SJSA1 (cell line): ENCODE measurements at places on chromosomes 4 and X. TPM values are rescaled to one million over a fixed set of nuclear protein-coding genes. Genes with fewer than 3 reads are reported as not detected.

C4orf46 gene
- 22.7 and 32.6 TPM in 2 replicates for total RNA-seq

PNPLA4 gene
- not detected in 2 replicates for total RNA-seq

GRCh38 chr4:24169956-24170355, 280.1 kb upstream of the PPARGC1A start:
- no peak overlapping the region for H3K4me3 ChIP-seq
- H3K27me3 ChIP-seq = no peaks in the 10 kb centered on the region
- H3K36me3 ChIP-seq = no peaks in the 10 kb centered on the region
- no peak overlapping the region for H3K27ac ChIP-seq
- no peak for DNase-seq
- H3K4me1 ChIP-seq = no peaks in the 10 kb centered on the region

GRCh38 chr4:174332741-174333493, 49.2 kb downstream of the CEP44 start:
- no peak for DNase-seq
- H3K27ac ChIP-seq = no peak overlapping the region

DNA sequence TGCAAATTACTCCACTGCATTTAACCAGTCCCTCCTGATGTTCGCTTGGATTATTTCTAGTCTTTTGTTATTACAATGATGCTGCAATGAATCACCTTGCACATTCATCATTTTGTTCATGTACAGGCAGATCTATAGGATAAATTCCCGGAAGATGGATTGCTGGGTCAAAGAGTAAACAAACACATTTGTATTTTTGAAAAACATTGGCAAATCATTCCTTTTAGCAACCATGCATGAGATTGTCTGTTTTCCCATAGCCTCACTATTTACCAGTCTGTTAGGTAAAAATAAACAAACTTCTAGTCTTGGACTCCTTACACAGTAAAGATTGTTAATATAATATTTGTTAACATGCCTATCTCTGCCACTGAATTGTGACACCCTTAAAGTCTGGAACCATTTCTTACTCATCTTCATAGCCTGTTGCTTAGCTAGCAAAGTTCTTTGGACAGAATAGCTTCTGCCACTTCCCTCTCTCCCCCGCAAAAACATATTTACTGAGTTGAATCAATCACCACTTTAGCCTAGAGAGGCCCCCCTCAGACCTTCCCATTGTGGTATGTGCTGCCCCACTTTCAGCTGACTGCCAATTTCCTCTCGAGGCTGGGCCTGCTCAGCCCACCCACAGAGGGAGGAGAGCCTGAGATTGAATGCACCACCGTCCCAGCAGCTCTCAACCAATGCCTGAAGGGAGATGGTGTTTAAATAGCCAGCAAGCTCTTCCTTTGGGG, 108.4 kb upstream of the ATXN3L start:
- no peak overlapping the region for H3K4me3 ChIP-seq
- peak; percentile 89 for DNase-seq
- peak overlapping the region; percentile 44 for H3K27ac ChIP-seq
- no peaks in the 10 kb centered on the region for H3K27me3 ChIP-seq
- H3K4me1 ChIP-seq = peaks cover 45% of the 10 kb centered on the region
- H3K36me3 ChIP-seq = no peaks in the 10 kb centered on the region

- no peak overlapping the region for H3K4me3 ChIP-seq
- H3K4me1 ChIP-seq = peaks cover 44% of the 10 kb centered on the region
- no peaks in the 10 kb centered on the region for H3K36me3 ChIP-seq
- no peak for DNase-seq
These were observed 294.9 kb upstream of the BOD1L1 start for GRCh38 chr4:13922459-13922858.

IQCM gene
- total RNA-seq = not detected in 2 replicates

DNA sequence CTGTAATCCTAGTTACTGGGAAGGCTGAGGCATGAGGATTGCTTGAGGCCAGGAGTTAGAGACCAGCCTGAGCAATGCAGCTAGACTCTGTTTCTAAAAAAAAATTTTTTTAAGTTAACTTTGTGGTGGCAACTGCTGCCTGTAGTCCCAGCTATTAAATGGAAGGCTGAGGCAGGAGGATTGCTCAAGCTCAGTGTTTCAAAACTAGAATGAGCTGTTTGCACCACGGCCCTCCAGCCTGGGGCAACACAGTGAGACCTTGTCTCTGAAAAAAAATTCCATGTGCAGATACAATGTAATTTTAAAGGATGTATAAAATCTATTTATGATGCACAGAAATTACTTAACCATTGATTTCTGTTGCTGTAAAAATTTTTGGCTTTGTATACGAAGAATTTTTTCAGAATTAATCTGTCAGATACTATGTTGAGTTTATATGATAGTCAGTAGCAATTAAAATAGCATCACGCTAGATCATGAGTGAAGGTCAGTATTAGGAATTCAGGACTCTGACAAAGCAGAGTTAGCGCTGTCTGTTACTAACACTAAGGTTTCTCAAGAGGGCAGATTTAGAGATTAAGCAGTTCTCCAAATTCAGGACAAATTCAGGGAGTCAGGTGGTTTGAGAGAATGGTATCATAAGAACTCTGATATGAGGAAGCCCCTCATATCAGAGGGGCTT, 8.3 kb upstream of the AGA start:
- H3K36me3 ChIP-seq = no peaks in the 10 kb centered on the region
- DNase-seq = no peak
- no peak overlapping the region for H3K4me3 ChIP-seq
- H3K27me3 ChIP-seq = no peaks in the 10 kb centered on the region
- no peak overlapping the region for H3K27ac ChIP-seq
- H3K4me1 ChIP-seq = peaks cover 8% of the 10 kb centered on the region

DNA sequence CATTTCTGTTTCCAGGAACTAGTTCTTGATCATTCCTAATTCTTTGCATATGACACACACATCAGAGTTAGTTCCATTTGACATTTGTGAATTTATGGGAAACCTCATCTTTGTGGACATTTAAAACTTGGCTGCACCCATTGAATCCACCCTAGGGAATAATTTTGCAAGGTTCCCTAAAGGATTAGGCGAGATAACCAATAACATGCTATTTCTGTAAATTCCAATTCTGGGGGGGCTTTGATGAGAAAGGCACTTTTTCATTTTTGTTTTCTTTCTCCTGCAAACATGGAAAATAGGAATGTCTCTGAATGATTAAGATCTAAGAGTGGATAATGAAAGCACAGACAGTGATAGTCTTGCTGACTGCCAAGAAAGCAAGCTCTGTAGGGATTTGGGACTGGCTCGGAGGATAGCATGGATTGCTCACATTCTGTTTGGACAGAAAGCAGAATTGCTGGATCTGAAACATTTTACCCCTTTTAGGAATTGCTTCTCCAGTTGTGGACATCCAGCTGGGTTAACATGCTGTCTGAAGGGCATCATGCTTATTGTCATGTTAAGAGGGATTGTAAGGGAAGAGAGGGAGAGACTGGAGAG, 145.1 kb downstream of the NHS start:
- H3K36me3 ChIP-seq = no peaks in the 10 kb centered on the region
- H3K4me1 ChIP-seq = no peaks in the 10 kb centered on the region
- no peak overlapping the region for H3K4me3 ChIP-seq
- no peak for DNase-seq
- no peaks in the 10 kb centered on the region for H3K27me3 ChIP-seq
- H3K27ac ChIP-seq = no peak overlapping the region

GRCh38 chr4:3524349-3524748, 7.9 kb downstream of the LRPAP1 start:
- H3K27ac ChIP-seq = no peak overlapping the region
- DNase-seq = no peak
- no peaks in the 10 kb centered on the region for H3K36me3 ChIP-seq
- H3K4me3 ChIP-seq = no peak overlapping the region
- no peaks in the 10 kb centered on the region for H3K4me1 ChIP-seq

ASB12 gene
- total RNA-seq = not detected in 2 replicates

DNA sequence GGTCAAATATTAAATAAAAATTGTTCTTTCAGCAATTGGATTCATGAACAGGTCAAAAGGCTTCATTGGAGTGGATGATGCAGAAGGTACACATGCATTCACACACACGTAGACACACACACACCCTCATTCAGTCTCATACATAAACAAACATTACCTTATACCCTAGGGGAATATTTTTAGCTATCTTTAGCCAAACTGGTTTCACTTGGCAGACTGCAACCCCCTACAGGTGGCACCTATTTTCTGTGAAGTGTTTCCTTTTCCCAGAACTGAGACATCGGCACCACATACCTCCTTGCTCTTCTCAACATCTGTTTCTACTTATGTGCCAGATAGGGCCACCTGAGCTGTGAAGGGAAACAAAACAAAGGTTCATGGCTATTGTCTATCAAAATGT, 18.5 kb upstream of the KDR start:
- no peaks in the 10 kb centered on the region for H3K4me1 ChIP-seq
- DNase-seq = no peak
- H3K27ac ChIP-seq = no peak overlapping the region
- H3K4me3 ChIP-seq = no peak overlapping the region

DNA sequence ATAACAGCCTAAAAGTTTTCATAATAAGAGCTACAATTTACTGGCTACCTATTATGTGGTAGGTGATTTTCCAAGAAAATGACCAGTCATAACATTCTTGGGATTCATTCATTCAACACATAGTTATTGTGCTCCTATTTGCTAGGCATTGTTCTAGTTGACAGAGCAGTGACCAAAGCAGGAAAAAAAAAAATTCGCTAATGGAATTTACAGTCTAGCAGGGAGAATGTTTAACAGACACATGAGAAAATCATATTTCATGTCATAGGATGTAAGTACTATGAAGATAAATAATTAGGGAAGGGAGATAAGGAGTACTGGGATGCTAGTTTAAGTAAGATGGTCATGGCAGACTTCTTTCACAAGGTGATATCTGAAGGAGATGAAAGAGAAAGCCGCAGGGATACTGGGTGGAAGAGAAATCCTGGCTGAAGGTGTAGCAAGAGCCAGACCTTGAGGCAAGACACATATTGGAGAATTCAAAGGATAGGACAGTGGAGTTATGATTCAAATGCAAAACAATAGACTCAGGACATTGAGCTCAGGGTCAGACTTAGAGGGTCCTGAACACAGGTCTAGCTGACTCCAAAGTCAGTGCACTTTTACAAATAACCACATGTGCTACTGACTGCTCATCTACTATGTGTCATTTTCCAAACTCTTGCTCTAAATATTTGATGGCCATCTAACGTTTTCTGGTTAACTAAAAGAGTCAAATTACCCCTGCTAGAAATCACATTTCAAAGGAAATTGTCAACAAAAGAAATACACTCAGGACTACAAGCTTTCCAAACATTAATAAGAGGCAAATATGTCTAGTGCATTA, 20.4 kb downstream of the SPCS3 start:
- peaks cover 30% of the 10 kb centered on the region for H3K4me1 ChIP-seq
- no peak overlapping the region for H3K4me3 ChIP-seq
- peaks cover 16% of the 10 kb centered on the region; the same call in 1 of the 2 replicates for H3K36me3 ChIP-seq
- H3K27ac ChIP-seq = peak overlapping the region; percentile 14

- no peak for DNase-seq
- H3K27me3 ChIP-seq = no peaks in the 10 kb centered on the region
These were observed 8.4 kb upstream of the NWD2 start for GRCh38 chr4:37236165-37236564.

SSX1 gene
- total RNA-seq = 1.4 TPM in 1 of 2 replicates, not detected in the other

PCGF3 gene
- total RNA-seq = 24.8 and 26.1 TPM in 2 replicates

CHRDL1 gene
- total RNA-seq = 0.89 and 3.6 TPM in 2 replicates

GRCh38 chrX:40164751-40165150, 67.0 kb upstream of the BCOR start:
- H3K36me3 ChIP-seq = no peaks in the 10 kb centered on the region
- DNase-seq = no peak
- peaks cover 18% of the 10 kb centered on the region for H3K4me1 ChIP-seq
- no peak overlapping the region for H3K4me3 ChIP-seq

F9 gene
- not detected in 2 replicates for total RNA-seq

DNA sequence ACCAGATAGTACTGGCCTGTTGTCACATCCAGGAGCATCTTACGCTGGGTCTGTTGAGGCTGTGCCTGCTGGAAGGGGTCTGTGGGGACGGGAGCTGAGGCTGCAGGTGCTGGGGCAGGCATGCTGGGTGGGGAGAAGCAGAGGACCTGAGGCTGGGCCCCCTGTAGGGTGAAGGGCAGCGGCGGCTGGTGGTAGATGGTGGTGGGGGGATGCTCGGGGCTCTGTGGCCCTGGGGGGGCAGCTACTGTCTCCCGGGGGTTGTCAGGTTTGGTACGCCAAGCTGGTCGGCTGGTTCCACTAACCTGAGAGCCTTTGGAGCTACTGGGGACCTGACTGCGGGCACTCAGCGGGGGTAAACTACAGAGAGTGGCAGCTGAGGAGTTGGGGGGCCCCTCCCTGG, 7.8 kb downstream of the C4orf54 start:
- no peak overlapping the region for H3K4me3 ChIP-seq
- no peak for DNase-seq
- no peaks in the 10 kb centered on the region for H3K36me3 ChIP-seq
- no peaks in the 10 kb centered on the region for H3K27me3 ChIP-seq
- no peak overlapping the region for H3K27ac ChIP-seq

GRCh38 chr4:184039963-184040383, 134.9 kb downstream of the STOX2 start:
- H3K36me3 ChIP-seq = no peaks in the 10 kb centered on the region
- H3K27me3 ChIP-seq = 0 out of 2 replicates have a peak, but pooled peaks cover 2% of the 10 kb centered on the region
- H3K4me1 ChIP-seq = no peaks in the 10 kb centered on the region

TDO2 gene
- 0.11 TPM in 1 of 2 replicates, not detected in the other for total RNA-seq

DNA sequence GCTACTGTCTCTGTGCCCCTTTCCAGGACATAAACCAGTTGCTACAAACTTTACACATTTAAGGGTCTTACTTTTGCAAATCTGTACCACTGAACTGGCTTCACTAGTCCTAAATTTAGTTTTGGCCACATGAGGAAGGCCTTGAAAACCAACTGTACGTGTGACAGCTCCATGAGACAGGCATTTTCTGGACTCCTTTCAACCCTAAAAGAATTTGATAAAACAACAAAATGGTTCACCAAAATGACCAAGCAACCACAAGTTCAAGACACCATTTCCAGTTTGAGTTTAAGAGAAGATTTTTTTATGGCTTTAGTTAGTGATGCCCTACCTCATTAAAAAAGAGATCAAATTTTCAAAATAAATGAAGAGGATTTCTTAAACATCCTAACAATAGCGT, 246.4 kb downstream of the ZNF674 start:
- DNase-seq = no peak
- no peak overlapping the region for H3K27ac ChIP-seq
- no peaks in the 10 kb centered on the region for H3K4me1 ChIP-seq
- H3K36me3 ChIP-seq = no peaks in the 10 kb centered on the region

SEC24D gene
- total RNA-seq = 58.2 and 79.9 TPM in 2 replicates

DNA sequence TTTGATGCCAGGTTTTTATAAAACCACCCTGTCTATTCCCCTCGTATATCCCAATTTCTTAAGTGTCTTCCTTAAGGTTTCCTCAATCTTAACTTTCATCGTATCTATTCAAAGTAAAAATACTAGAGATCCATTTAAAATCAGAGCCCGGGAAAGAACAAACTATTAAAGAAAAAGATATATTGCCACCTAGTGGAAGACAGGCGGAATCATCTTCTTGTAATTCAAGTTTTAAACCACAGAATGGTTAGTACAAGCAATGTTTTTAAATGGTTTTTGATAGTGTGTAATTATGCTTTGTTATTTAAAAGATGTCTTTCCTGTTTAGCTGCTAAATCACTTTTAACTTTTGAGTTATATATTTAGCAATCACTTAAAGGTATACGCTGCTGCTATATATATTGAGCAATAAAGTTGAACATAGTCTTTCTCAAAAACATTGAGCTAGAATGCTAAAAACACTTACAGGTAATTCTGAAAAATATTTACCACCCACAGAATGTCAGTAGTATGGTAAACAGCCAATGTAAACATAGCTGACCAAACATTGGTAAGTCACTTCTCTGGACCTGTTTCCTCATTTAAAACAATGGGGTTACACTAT, 18.2 kb downstream of the PRDM8 start:
- H3K4me1 ChIP-seq = peaks cover 59% of the 10 kb centered on the region
- H3K27ac ChIP-seq = no peak overlapping the region
- DNase-seq = no peak
- no peaks in the 10 kb centered on the region for H3K27me3 ChIP-seq
